ENCODE measurements at places on chromosomes 2 and 18.
A peak's percentile ranks its signal among the peaks of the same experiment; 100 is the strongest.

- DNase-seq = no peak
Observed at GRCh38 chr18:11156978-11157377, 7.6 kb upstream of the PIEZO2 start.

- DNase-seq = peak; percentile 59
Observed at GRCh38 chr18:75088622-75089211, 120.2 kb downstream of the PTGR3 start.

DNA sequence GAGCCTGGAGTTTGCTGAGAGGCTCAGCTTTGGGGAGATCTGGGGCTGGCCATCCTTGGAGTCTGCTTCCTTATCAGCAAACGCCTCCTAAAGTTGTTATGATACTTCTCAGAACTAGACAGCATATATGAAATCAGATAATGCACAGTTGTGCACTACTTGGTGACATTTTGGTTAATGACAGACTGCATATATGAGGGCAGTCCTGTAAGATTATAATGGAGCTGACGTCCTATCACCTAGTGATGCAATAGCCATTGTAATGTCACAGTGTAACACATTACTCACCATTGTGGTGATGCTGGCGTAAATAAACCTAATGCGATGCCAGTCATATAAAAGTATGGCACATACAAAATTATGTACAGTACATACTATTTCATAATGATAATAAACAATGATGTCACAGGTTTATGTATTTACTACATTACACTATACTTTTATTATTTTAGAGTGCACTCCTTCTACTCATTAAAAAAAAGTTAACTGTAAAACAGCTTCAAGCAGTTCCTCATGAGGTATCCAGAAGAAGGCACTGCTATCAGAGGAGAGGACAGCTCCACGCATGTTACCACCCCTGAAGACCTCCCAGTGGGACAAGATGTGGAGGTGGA lies 298.1 kb upstream of the REV1 start:
- DNase-seq = no peak

- DNase-seq = no peak
Observed at GRCh38 chr2:101931402-101931801, 60.4 kb upstream of the IL1R2 start.

- no peak for DNase-seq
Observed at GRCh38 chr18:901761-902160, 2.9 kb upstream of the ADCYAP1 start.

DNA sequence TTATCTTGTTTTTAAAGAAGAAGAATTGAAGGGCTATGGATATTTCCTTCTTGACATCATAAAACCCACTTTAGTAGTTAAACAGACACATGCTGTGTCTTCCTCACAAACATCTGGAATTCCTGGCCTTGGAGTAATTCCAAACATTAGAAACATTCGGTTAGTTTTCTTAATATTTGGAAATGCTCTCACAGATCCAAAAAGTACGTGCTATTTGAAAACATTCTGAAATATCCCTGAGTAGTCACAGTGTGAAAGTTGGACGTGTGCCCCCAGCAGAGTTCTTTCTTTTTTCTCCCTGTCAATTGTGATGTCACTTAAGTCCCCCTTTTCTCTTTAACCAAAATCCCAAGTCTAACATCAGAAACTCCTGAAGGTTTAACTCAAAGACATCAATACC lies 91.3 kb downstream of the ANTXR1 start:
- DNase-seq = no peak

DNA sequence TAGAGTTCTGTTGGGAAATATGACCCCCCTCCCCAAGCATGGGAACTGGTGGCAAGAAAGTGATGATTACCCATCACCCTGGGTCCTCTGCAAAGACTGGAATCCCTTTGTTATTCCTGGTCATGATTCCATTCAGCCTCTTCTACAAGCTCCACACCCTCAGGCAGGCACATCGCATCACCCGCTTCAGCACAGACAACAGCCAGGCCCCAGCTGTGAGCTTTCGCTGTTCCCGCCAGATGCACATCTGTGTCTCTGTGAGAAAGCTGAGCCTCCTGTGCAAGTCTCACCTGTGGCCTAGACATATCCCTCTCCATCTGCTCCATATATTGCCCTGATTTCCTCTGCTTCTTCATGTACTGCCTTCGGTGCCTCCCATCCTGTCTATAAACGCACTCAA lies 368.0 kb upstream of the RAB6C start:
- no peak for DNase-seq

DNA sequence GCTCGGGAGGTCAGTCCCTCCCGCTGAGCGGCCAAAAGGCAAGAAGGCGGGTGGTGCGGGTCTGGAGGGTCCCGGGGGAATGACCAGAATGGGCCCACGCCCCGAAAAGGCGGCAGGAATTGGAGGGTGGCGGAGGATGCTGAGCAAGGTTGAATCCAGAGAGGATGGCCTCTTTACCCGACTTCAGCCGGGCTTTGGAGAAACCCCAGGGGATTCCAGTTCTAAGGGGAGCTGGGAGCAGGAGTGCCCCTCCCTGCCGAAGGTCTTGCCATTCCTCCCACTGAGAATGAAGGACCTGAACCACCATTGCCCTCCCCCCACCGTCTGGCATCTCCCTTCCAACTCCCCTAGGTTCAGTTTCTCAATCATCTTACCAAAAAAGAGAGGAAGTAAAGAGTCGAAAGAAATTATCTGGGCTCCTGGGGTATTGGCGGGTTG lies 38.9 kb upstream of the ATP6V1B1 start:
- DNase-seq = peak; percentile 59

DNA sequence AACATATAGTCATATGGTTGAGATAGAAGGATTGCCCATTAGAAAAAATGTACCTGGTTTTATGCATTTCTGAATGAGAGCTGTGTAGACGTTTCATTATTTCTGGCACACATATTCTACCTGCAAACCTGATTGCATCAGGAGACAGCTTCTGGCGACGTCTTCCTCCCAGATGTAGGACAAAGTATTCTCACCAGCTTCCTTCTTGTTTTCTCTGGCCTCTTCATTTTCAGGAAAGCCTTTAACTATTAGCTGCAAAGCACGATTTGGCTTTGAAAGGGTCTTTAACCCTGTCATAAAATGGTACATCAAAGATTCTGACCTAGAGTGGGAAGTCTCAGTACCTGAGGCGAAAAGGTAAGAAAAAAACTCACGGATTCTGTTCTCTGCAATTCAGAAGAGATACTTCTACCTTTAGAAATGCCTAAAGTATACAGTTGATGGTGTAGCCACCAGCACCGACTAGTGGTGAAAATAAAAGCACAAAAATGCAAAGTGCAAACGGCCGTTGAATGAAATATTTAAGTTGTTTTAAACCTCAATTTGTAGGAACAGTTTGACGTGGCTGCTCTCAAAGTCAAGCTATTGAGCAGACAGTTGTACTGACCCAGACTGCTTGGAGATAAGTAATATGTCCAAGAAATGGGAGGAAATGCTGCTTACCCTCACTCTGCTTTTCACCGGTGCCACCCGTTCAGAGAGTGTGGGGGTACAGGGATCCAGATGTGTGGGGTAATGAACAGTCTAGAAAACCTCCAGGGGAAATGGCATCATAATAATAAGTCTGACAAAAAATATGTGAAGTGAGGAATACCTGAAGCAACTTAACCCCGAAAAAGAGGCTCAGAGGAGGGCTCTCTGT lies 20.2 kb downstream of the IL18RAP start:
- DNase-seq = no peak

- DNase-seq = no peak
Observed at GRCh38 chr18:9474108-9474982, 968 bp upstream of the RALBP1 start.

- no peak for DNase-seq
Observed at GRCh38 chr2:213149294-213149875, 2.0 kb downstream of the IKZF2 start.

- DNase-seq = no peak
Observed at GRCh38 chr2:158094487-158095092, 7.1 kb upstream of the UPP2 start.

DNA sequence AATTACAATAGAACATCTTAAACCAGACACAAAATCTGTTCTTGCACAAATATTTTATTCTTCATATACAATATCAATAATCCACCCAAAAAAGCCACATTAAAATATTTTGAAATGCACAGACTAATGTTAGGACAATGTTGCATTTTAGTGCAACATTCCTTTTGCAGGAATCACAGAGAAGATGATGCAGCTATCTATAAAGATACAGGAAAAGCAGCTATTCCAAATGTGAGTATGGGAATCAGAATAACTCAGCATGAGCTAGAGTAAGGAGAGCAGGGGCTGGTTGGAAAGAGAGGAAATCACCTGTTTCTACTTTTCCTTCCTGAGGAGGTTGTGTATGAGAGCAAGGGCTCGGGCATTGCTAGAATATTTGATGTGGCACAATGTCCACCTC lies 4.8 kb downstream of the C2orf66 start:
- no peak for DNase-seq

DNA sequence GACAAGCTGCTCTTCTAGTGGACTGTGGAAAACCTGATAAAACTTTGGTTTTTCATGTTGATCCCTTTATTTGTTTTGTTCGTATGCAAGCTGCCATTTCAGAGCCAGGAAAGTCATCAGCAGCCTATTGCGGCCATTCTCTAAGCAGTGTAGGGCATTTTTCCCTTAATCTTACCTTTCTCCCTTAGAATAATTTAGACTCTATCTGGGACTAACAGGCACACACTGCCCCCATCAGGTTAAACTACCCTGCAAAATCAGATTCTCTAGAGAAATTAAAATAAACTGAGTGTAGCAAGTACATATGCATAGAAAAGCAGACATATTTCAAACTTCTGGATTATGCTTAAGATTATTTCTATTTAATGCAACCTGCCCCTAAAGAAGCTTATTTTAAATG lies 347.5 kb downstream of the METTL4 start:
- DNase-seq = no peak

DNA sequence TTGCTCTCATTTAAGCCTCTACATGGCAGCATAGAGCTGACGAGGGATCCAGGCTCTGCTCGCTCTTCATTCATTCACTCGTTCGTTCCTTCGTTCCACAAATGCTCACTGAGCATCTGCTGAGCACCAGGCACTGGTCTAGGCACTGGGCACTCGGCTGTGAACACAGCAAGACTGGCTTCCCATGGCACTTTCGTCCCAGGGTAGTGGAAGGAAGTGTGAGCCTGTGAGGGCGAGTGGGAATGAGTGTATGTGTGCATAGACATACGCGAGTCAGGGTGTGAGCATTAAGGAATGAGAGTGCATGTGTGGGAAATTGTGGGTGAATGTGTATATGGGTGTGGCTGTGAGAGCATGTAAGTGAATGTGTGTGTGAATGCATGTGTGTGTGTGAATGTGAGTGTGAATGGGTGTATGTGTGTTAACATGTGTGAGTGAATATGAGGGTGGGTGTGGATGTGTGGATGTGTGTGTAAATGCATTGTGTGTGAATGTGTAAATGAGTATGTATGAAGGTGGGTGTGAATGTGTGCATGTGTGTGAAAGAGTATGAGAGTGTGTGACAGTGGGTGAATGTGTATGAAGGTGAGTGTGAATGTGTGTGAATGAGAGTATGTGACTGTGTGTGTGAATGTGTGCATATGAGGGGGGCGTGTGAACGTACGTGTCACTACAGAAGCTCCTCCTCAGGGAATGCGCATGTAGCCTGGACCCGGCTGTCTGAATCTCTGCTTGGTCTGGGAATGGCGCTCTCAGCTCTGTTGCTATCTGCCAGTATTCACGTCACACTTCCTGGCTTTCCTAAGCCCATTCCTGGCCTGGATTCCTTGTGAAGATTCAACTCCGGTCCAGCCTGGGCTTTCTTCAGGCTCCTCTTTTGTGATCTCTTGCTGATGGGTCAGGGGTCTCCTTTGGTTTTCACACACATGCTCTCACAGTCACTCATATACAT lies 28.8 kb downstream of the SNORC start:
- no peak for DNase-seq

DNA sequence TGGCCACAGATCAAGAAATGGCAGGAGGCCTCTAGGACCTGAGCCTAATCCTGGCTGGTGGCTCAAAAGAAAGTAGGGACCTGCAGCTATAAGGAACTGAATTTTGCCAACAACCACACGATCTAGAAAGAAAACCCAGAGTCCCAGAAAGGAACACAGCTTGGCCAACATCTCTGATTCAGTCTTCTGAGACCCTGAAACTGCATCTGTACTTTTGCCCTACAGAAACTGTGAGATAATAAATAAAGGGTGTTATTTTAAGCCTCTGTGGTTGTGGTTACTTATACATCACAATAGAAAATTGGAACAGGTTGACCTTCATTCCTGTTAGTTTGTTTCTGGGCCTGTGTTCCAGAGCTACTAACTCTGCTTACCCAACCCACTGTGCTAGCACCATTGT lies 356.8 kb upstream of the ST6GAL2 start:
- no peak for DNase-seq

All from type B pancreatic cell (in vitro differentiated cells).